B cell (primary cell): ENCODE measurements at places on chromosomes 4 and X. TPM values are rescaled to one million over a fixed set of nuclear protein-coding genes. Genes with fewer than 3 reads are reported as not detected.

DNA sequence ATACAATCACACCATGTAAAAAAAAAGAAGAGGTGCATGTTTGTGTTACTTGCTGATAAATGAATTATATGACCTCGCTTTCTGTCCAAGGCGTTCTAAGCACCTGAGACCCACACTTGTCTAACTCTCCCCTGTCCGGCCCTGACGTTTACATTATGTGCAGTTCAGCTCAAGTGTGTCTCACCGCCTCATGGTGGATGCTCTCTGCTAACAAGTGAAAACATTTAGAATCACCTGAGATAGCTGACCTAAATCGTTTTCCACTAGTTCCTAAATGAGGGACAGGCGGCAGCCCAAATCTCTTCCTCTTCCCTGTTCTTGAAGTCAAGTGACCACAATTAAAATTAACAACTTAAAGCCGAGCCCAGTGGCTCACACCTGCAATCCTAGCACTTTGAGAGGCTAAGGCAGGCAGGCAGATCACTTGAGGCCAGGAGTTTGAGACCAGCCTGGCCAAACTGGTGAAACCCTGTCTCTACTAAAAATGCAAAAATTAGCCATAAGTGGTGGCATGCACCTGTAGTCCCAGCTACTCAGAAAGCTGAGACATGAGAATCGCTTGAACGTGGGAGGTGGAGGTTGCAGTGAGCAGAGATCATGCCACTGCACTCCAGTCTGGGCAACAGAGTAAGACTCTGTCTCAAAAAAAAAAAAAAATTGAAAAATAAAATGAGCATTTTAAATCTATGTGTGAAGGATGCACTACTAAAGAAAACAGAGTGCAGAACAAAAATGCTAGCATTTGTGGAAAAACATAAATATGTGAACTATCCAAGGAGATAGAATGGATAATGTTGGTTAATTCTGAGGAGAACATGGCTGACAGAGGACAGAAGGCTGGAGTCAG is 3.9 kb upstream of the TIFA start:
- DNase-seq, result peak; percentile 34

DNA sequence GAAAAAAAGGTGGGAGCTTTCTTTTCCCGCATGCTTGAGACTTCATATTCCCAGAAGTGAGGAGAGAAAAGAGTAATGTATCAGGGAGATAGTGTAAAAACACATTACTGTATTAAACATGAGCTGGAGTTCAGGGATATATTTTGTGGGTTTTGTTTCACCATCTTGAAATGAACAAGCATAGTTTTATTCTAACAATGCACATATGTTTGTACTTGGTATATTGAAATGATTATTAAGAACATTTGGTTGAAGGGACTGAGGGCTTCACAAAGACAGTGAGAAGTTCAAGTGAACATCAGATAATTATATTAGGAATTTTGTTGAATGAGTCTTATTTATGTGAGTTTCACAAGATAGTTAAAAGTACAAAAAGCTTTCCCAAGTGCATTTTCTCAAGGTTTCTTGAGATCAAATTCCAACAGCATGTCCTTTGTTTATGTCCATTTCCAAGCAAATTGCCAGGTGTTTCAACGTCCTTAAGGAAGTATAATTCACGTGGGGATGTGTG is 368.8 kb downstream of the ANKRD50 start:
- DNase-seq, result no peak

DNA sequence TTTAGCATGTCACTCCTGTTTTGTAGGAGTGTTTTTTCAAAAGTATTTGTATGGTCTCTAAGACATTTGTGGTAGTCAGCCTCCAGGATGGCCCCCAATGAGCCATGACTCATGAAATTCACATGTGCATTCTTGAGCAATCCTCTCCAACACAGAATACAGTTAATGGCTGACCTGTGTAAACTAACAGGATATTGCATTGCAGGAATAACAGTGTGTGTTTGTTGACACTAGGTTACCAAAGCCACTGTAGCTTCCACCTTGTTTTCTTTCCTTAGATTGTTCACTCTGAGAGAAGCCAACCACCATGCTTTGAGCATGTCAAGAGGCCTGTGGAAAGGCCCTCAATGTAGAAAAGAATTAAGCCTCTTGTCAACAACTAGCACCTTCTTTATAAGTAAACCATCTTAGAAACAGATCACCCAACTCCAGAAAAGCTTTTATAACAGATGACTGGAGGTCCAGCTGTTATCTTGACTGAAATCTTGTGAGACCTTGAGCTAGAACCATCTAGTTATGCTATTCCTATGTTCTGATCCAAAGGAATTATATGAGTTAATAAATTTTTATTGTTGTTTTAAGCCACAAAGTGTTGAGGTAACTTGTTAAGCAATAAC is 28.5 kb downstream of the TBCK start:
- DNase-seq, result no peak

GRCh38 chr4:5433196-5433595 is 275.2 kb downstream of the EVC2 start:
- no peak for DNase-seq

- DNase-seq, result no peak
These were observed 23.2 kb downstream of the RELL1 start for GRCh38 chr4:37662861-37663390.

GRCh38 chr4:56927196-56927595 is 19.5 kb downstream of the REST start:
- no peak for DNase-seq

DNA sequence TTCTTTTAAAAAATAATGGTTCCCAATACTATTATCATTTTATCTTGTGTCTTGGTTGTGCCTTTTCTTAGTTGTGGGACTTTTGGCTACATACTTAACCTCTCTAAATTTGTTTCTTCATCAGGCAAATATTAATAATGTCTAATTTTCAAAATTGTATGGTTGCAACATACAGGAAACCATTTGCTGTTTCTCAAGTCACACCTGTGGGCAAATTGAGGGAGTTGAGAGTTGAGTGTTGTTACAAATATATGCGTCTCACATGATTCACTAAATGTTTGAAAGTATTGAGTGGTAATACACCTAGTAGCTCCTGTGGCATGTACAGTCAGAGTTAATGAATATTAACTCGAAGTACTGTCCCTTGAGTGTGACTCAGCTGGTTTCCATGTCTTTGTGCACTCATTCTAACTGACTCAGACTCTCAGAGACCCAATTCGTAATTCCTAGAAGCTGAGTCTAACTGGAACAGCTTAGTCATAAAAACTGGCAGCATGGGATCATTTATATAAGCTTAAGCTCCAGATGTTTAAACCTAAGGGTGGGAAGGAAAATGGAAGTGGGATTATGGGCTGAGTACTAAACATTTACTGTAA is 802.4 kb downstream of the TRIML1 start:
- no peak for DNase-seq

- DNase-seq, result no peak
These were observed 79.6 kb upstream of the C1QTNF7 start for GRCh38 chr4:15348236-15348635.

DNA sequence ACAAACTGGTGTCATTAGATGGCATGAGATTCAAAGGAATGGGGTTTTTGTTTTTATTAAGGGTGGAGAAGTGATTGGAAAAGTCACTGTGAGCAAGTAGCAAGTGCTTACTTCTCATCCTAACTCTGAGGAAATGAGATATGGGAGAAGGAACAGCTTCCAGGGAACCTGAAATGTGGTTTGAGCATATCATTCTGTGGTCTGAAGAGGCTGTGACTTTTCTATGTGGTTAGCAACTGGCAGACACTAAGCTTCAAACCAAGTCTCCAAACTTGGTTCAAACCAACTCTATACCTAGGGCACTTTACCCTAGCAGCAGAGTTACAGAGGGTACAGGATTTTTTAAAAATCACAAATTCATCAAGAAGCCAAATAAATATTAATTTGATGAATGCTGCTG is 58.2 kb downstream of the DCLK2 start:
- DNase-seq, result no peak

DNA sequence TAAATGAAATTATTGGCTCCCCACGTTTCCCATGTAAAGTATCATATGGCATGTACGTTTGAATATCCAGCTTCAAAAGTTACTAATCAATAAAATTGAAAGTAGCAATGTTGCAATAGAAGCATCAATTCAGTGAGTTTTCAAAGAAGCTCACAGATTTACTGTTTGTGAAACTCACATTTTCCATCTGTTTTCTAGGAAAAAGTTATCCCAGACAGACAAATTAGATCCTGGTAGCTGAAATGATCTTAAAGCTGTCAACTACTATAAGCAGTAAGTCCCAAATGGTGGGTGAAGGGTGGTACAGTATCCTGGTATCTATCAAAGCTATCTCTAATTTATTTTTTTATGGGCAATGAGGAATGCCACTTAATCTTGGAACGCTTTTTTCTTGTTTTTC is 60.7 kb upstream of the MXRA5 start:
- no peak for DNase-seq

GRCh38 chr4:154634058-154634457 is 21.6 kb upstream of the FGG start:
- DNase-seq, result no peak

DNA sequence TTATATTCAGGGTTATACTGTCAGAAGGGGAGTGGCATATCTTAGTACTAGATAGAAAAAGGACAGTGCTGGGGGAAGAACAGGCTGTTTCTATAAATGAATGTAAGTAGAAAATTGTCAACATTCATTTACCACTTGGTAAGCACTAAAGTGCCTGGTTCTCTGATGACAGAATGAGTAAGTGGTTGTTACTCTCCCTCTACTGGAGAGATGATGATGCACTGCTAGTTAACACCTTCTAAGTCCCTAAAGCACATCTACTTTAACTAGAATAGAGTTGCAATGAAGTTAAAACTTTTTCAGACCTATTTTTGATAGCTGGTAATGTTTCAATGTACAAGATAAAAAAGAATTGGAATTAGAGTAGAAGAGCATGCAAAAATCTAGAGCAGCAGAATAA is 214.5 kb downstream of the KLHL4 start:
- no peak for DNase-seq

GRCh38 chrX:71545364-71545763 is 12.5 kb downstream of the OGT start:
- no peak for DNase-seq

- no peak for DNase-seq
These were observed 32.3 kb downstream of the C4orf54 start for GRCh38 chr4:99625369-99625768.

DNA sequence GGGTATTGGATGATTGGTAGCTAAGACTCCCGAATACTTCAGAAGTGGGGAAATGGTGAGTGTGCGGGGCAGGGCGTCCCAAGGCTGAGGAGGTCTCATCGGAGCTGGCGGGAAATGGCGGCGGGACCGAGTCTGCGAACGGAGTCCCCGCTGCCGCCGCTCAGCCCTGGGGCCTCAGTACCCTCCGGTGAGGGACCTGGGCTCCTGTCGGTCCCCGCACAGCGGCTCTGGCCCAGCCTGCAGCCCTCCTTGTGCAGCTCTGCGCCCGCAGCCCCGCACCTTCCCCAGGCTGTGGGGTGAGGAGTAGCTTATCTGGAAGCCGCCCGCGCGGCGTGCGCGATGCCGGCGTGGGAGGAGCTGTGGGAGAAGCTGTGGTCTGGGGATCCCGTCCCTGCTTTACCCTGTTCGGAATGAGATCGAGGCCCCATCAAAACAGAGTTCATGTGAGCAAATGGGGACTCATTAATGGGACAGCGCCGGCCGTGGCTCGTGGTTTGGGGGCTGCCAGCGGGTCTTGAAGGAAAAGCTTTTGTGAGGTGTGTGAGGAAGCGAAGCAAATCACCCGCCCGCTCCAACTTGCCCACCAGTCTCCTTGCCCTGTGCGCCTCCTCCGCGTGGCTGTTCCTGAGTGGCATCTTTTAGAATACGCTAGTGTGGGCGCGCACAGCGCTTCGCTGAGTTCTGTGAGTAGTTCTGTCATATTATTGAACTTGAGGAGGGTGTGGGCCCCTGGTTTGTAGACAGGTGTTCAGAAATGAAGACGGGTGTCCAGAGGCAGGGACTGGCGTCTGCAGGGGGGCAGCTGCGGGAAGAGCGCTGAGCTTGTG is 531 bp downstream of the ZNF141 start:
- DNase-seq, result peak; percentile 42

GRCh38 chrX:132833373-132833772 is 125.1 kb downstream of the HS6ST2 start:
- DNase-seq, result no peak

DNA sequence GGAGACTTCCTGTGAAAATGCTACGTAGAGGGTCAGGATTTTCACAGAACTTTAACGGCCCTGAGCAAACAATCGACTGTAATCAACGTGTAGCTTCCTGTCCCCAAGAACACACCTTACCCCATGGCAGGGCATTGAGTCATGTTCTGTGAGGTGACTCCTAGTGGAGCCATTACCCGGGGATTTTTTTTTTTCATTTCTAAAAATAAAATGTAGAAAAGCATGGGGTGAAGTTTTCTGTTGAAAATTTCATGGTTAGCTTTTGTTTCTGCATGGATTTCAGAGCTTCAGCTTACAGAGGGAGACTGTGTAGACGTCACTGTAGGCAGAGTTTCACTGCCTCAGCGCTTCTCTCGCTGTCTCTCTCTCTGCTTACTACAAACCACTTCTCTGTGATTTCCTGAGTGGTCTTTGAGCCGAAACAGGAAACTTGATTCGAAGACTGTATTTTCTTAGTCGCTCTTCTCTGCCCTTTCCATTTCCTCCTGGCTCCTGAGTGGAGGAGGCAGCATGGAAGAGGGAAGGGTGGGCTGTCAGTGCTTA is 111.7 kb downstream of the NFKB1 start:
- peak; percentile 43 for DNase-seq

The VCX3A gene
- not detected in 2 replicates for total RNA-seq

The MAGEA2 gene
- total RNA-seq, result not detected in 2 replicates

The XG gene
- 0.56 TPM in 1 of 2 replicates, not detected in the other for total RNA-seq

The SYP gene
- total RNA-seq, result 1.2 TPM in 2 replicates

The SOD3 gene
- total RNA-seq, result not detected in 2 replicates

The CXCL1 gene
- total RNA-seq, result not detected in 2 replicates

The XKRX gene
- total RNA-seq, result 4.9 and 5.4 TPM in 2 replicates

The ODAPH gene
- total RNA-seq, result 0.36 and 0.81 TPM in 2 replicates

The GLUD2 gene
- 0.24 and 0.42 TPM in 2 replicates for total RNA-seq

The RPS6KA6 gene
- total RNA-seq, result 0.59 and 0.61 TPM in 2 replicates
